ENCODE measurements at places on chromosomes 1 and 21. TPM values are rescaled to one million over a fixed set of nuclear protein-coding genes. Genes with fewer than 3 reads are reported as not detected.

- no peak for DNase-seq
Measured at GRCh38 chr1:26079960-26080814, 12.8 kb upstream of the TRIM63 start.

The DCDC2B gene
- polyA plus RNA-seq, result 0.13 TPM

The PRRX1 gene
- polyA plus RNA-seq, result not detected

DNA sequence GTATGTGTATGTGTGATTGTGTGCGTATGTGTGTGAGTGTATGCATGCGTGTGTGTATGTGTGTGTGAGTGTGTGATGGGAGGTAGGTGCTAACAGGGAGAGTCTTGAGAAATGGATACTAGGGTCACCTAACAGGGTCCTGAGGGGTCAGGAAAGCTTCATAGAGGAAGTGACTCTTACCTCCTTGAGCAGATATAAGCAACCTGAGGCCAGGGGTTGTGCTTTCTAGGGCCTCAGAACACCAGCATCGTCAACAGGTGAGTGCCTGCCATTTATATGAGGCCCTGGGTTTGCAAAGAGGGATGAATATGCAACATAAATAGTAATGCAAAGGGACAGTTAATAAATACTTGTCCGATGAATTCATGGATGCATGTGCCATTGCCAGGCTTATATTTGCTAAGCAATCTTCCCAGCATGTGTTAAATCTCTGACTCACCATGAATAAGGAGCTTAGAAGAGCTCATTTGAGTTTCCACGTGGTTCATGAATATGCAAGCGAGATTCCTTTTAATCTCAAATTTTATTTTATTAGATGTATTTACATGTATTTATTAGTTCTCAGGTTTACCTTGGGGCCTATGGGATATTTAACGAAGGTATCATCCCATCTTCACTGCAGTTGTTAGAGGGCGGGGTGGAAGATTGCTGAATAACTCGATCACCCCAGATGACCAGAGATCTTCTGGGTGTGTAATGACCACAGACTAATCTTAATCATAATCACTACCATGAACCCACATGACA is 438.3 kb downstream of the CAMTA1 start:
- DNase-seq, result no peak

The ZNF593OS gene
- polyA plus RNA-seq, result 0.85 TPM

GRCh38 chr1:245810181-245810769 is 655.5 kb downstream of the KIF26B start:
- DNase-seq, result no peak

DNA sequence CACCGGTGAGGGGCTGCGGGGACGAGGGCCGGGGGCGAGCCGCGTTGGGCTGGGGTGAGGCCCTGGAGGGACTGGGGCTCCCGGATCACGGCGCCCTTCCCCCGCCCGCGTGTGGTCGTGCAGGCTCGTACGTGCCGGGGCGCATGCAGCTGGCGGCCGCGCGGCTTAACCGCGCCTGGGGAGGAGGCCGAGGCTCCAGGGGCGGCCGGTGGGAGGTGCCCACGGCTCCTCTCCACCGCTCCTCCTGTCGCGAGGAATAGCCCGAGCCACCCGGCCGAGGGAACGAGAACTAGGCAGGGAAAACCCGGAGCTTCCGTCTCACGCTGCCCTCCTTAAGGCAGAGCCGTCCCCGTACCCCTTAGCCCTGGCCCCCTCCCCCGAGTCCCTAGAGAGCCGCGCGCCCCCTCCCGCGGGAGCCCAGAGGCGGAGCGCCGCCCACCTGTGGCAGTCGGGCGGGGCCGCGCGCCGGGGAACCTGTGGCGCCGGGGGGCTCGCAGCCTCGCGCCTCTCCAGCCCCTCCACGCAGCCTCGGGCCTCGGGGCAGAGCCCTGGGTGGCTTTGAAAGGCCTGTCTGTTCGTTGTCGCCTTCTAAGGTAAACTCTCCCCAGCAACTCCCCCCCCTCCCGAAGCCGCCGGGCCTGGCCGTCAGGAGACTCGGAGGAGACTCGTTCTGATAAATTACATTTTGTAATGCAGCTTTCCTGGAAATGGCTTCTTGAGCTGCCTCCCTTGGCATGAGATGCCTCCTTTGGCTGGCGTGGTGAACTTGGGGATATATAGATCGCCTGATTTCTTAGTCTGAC is 746 bp downstream of the AK4 start:
- peak; percentile 1 for DNase-seq

GRCh38 chr1:19775317-19775716 is 24.4 kb downstream of the TMCO4 start:
- no peak for DNase-seq

GRCh38 chr1:101044749-101045148 is 19.2 kb upstream of the DPH5 start:
- DNase-seq, result no peak

The BCAS2 gene
- 99.9 TPM for polyA plus RNA-seq

DNA sequence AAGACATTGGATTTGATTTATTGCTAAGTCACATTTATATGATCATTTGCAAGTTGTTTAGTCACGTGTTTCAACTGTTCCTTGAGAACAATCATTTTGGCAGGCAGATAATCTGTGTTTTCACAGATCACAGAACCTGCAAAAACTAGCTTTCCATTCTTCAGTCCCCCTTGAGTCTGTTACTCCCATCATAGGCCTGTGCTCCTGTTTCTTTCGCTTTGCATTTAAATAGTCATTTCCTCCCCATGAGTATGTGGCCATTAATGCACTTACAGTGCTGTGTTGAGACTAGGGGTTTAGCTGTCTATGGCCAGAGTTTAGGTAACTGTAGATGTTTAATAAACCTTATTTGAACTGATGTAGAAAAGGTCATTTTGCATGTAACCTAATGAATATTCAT is 214.5 kb downstream of the PATJ start:
- no peak for DNase-seq

- DNase-seq, result no peak
Measured at GRCh38 chr1:229326601-229327000, 16.2 kb downstream of the CCSAP start.

The AZIN2 gene
- 4.9 TPM for polyA plus RNA-seq

The ALG14 gene
- polyA plus RNA-seq, result 6.8 TPM

DNA sequence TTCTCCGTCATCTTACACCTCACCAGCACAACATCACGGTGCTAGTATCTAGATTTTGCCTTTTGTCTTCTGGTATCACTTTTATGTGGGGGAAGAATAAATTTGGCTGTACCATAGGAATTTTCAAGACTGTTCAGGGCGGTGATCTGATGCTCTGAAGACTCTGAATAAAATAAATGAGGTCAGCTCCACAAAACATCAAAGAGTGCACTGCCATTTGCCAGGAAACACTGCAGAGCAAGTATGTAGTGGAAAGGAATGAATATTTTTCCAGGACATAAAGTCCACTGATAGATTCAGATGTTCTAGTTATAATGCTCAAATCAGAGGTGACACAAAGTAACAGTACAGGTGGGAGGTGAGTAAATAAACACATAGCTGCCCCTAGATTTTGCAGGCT is 56.3 kb downstream of the ZP4 start:
- DNase-seq, result no peak

All from CD8-positive, alpha-beta memory T cell (primary cell).